ENCODE measurements at places on chromosomes 4 and X. TPM values are rescaled to one million over a fixed set of nuclear protein-coding genes. Genes with fewer than 3 reads are reported as not detected.
A peak's percentile ranks its signal among the peaks of the same experiment; 100 is the strongest.

DNA sequence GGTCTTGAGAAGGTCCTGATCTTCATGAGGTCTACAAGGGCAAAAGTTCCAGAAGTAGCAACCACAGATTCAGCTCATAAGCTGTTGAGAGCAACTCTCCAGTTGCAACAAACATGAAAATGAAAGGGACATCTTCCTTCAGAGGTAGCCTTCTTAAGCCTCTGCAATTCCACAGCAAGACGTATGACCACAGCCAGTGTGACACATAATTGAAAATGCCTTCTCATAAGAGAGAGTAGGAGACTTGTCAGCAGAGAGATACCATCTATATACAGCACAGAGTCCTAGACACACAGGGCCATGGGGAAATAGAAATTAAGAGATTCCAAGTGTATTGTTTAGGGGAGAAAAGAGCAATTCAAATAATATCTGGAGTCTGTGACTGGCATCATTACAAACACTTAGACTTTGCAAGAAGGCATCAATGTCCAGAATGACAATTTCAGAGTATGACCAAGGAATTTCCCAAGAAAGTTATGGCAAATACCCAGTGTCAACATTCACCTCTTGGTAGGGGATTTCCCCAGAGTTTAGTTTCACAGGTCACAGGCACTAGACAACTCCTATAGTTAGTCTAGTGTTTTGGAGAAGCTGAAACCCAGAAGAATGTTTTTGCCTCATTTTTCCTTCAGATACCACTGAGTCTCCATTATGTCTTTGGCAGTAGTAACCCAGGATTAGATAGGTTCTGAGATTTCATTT, 340.3 kb downstream of the ZNF674 start:
- no peak for DNase-seq

- peak; percentile 85 for DNase-seq
These were observed at the start of gene FHDC1 for GRCh38 chr4:152935631-152936445. TSS of gene FHDC1 (plus strand) at chr4:152936323. CDS start at chr4:152943058, 6,735 bp downstream.

DNA sequence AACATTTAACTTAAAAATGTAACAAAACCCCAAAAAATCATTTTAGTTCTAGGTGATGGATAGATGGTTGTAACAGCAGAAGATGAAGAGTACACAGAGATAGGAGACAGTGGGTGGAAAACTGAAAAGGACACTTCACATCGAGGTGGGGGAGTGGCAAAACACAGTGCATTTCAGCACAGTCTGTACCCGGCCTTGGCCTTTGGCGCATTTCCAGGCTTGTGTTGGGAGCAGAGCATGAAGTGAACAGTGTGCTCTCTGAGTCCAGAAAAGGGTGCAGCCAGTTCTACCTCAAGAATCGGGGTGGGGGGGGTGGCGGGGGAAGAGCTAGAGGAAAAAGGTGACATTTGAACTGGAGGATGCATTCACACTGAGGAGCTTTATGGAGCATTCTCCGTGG, 4.3 kb downstream of the TSPYL2 start:
- DNase-seq = no peak

- DNase-seq = no peak
These were observed 23.6 kb downstream of the GLRB start for GRCh38 chr4:157099506-157099905.

DNA sequence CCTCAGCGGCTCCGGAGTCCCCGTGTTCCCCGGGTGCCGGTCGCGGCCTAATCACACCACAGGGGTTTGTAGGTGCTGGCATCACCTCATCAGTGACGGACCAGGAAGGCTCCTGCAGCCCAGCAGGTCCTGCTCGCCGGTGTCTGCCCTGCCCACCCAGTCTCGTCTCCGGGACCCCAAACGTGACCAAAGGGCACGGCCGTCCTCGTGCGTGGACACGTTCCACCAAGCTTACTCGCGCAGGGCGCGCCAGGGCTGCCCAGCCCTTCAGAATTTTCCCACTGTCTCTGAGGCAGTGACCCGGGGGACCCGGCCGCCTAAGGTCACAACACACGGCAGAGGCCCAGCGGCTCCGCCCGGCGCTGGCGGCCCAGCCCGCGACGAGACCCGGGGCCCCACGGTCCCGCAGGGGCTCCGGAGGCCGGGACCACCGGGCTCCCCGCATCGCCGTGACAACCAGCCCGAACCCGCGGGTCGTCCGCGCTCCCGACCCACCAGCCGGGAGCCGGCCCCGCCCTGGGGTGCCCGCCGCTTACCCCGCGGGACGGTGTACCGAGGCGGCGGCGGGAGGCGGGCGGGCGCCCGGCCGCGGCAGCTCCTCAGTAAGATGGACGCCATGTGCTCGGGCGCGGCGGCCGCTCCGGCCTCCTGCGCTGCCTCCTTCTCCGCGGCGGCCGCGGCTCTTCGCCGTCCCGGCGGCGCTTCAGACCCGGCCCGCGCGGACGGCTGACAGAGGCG, 454 bp downstream of the LETM1 start:
- peak; percentile 25 for DNase-seq

GRCh38 chrX:119692191-119693039, 553 bp downstream of the SEPTIN6 start:
- DNase-seq = peak; percentile 17

DNA sequence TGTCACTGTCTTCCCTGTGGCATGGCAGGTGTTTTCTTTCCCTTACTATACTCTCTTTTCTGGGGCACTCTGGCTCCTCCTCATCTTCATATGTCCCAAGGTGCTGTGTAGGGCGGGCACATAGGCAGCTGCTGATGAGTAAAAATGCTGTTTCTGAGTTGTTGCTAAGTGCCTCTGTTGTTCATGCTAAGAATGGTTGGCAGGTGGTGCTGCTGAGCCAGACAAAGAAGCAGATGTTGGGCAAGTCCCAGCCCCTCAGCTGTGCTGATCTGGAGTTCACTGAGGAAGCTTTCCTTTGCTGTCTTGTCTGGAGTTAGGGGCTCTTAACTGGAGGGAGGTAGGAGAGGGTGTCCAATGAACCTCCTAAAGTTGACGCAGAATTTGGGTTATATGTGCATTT, 40.6 kb downstream of the HADH start:
- DNase-seq = no peak

- DNase-seq = peak; percentile 54
These were observed 577 bp upstream of the GLRA2 start for GRCh38 chrX:14528629-14529289.

GRCh38 chr4:7838136-7838782, 101.4 kb downstream of the AFAP1 start:
- no peak for DNase-seq

DNA sequence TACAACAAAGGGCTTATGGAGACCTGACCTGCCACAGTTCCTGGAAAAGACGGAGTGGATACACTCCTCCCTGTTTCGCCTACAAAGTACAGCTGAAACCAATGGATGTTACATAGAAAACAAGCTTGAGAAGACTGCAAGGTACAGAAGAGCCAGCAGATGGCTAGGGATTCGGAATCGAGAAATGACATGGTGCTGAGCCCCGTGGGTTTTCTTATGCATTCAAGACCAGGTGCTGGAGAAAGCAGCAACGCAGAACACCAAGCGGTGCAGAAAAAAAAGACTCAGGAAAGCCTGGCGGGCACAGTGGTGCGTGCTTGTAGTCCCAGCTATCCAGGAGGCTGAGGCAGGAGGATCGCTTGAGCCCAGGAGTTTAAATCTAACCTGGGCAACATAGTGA, 13.8 kb downstream of the TIMM17B start:
- no peak for DNase-seq

GRCh38 chr4:10671366-10671765, 13.2 kb downstream of the CLNK start:
- DNase-seq = no peak

GRCh38 chr4:47646372-47646771, 161.3 kb downstream of the ATP10D start:
- no peak for DNase-seq

- no peak for DNase-seq
These were observed 148.0 kb downstream of the EMCN start for GRCh38 chr4:100369871-100370270.

DNA sequence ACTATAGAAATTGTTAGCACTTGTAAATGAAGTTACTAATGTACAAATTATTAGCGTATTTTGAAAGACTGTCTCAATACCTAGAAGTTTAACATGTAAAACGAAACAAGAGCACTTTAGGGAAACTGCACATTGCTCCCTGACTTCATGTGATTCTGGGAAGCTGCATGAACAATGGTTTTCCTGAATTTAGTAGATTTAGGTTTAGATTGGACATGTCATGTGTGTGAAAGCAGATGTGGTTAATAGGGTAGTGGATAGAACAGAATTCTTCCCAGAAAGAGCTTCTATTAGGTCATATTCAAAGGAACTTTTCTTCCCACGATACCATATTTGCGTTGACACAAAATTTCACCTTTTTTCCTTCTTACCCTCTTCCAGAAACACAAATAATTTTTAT, 14.9 kb upstream of the CXCL8 start:
- no peak for DNase-seq

GRCh38 chr4:122889726-122890125, 32.7 kb downstream of the NUDT6 start:
- DNase-seq = no peak

GRCh38 chrX:15947648-15948317, 93.2 kb upstream of the AP1S2 start:
- no peak for DNase-seq

GRCh38 chrX:24229400-24229879, 79.9 kb downstream of the ZFX start:
- DNase-seq = no peak

DNA sequence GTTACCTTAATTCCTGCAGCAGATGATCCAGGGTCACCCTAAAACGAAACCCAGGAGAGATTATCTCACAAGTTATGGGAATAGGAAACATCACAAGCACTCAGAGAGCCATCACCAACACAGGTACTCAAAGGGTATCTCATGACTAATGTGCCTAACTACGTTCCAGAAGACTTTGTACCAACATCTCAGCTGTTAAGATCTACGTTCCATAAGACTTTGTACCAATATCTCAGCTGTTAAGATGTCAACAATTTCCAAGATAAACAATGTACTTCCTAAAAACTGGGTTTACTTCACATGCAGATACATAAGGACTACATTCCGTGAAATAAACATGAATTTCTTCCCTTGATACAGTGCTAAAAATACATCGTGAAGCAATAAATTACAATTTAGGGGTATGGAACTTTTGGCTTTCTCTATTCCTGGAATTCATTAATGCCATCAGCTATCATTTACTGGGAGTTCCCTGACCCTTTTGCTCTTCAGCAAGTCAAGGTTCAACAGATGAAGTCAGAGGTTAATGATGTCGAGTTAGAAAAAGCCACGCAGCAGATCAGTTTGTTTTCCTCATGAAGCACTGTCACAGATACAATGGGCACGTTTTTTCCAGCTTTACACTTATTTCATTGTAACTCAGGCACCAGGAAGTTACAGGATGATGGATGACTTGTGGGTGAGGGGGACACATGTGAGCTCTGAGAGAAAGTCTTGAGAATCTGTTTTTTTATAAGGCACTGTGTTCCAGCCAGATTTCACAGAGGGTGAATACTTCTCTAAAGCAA, 127.0 kb upstream of the ETNPPL start:
- DNase-seq = no peak

GRCh38 chr4:47386561-47387235, 76.8 kb downstream of the COMMD8 start:
- DNase-seq = no peak

DNA sequence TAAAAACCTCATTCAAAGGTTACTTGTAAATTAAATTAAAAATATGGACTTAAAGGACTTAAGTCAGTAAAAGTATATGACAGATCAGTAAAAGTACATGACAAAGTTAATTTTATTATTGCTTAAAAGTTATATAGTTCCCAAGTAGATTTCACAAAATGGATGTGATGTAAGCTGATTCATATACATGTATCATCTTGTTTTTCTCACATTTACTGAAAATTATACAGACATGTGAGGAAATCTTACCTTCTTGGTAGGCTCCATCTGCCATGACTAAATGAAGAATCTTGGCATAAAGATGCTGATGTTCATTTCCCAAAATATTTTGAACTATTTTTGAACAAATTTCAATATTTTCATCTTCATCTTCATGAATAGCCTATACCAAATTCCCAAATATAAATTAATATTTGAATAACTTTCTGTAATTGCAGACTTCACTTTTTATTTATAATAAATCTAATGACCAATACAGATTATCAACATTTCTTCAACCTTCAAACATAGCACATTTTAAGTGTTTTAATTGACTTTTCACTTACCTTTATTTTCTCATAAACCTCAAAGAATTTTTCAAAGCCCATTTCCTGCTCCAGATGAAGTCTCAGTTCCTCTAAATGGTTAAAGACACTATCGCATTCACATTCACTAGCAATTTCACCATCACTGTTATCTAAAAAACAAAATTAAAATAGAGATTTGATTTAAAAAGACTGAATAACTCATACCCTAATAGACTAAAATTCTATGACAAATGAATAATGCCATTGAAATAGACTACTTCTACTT, 129.4 kb upstream of the SH3RF1 start:
- no peak for DNase-seq

DNA sequence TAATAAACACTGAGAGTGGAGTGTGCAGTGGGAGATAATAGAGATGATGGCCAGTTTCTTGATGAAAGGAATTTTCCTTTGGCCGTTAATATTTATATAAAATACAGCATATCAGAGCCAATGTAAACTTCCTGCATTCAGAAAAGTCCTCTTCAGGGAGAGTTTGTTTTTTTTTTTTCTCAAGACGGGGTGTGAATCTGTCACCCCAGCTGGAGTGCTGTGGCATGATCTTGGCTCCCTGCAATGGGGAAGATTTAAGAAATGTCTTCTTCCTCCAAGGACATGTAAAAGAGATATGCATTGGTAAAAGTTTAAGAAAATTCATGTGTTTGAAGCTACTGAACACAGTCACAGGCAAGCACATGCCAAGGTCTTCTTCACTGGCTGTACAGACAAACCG, 25.4 kb upstream of the TBC1D9 start:
- no peak for DNase-seq

GRCh38 chrX:118633530-118633929, 93.9 kb upstream of the IL13RA1 start:
- DNase-seq = no peak

DNA sequence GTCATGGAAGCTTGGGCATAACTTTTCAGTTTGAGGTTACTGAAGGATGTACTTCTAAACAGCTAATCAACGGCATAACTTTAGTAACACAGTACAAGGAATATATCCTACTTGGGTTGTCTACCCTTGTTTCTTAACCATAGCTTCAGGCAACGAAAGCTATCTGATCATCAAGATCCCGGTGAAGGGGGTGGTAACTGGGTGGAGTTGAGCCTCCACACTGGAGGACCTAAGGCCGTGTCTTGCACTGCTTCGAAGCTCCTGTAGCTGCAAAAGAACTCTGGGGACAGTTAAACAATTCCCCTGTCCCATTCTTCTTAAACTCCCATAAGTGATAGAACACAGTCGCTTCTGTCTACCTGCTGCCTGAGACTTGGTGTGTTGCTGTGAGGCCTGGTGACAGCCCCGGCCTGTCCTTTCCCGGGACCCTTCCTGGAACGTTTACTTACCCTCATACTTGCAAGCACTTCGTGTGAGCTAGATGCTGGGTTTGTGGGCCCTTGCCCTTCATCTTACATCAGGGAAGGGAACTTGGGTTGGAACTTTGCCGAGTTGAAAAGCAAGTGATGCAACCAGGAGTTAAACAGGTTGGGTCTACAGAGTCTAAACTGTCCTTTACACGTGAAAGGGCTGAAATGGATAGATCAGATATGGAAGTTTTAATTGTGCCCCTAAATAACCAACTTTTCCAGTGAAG, 5.8 kb upstream of the WDR1 start:
- DNase-seq = no peak

Gene DCAF8L1
- total RNA-seq = not detected

Gene PRKG2
- total RNA-seq = 3.3 TPM

Gene REELD1
- total RNA-seq = not detected

Gene CSAG2
- total RNA-seq = not detected

Gene PCYT1B
- total RNA-seq = 29.2 TPM

Gene MMGT1
- total RNA-seq = 17.6 TPM

Gene GAGE10
- not detected for total RNA-seq

Gene VCX
- not detected for total RNA-seq

Gene TMEM150C
- 8.6 TPM for total RNA-seq

Gene MAGEA4
- not detected for total RNA-seq

Measured in progenitor cell of endocrine pancreas (in vitro differentiated cells).